ENCODE measurements at places on chromosomes 3 and 15.
A peak's percentile ranks its signal among the peaks of the same experiment; 100 is the strongest.

GRCh38 chr3:42438193-42438592 lies 27.8 kb upstream of the LYZL4 start:
- no peak for DNase-seq

GRCh38 chr3:156366559-156366958 lies 188.4 kb downstream of the SSR3 start:
- DNase-seq = no peak

GRCh38 chr15:64717735-64718495 lies 57.5 kb downstream of the RBPMS2 start:
- DNase-seq = no peak

GRCh38 chr15:65981837-65982626 lies 112.7 kb downstream of the RAB11A start:
- peak; percentile 56 for DNase-seq

DNA sequence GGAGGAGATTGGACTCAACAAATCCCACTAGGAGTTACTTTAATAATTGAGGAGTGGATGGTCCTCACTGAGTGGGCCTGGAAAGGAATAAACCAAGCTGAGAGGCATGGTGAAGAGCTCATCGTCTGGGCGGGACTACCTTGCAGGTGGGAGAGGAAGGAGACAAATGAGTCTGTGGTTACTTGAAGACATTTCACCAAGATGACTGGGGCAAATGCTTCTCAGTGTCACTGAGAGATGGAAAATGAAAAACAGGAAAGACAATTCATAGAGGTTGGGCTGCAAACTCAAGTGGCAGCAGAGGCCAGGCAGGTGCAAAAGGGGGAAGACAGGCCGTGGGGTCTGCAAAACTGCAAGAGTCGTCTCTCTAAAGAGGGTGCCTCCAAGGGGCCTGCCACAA lies 1.5 kb upstream of the ARHGAP31 start:
- DNase-seq = peak; percentile 30

DNA sequence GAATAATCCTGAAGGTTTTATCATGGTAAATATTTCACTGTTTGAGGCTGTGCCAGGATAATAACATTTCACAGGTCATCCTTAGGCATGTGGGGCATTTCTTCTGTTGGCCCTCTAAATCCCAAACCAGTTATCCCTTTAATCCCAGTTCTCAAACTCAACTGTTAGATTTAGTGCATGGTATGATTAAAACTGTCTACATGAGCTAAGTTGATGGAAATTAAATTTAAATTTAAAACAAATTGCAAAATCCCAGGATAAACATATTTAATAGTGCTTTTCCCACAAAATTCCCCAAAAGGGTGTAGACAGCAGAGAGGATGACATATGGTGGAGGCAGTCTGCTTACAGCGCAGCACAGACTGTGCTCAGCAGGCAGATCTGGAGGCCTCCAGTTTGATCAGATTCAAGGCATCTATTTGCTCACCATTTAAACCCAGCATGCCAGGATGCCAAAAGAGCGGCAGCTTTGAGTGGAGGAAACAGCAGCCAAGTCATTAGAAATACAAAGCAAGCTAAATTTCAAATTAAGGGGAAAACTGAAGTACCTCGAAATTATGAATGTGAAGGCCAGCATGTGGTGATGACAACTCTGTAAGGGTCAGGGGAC lies 325.8 kb downstream of the KCNH8 start:
- DNase-seq = no peak

DNA sequence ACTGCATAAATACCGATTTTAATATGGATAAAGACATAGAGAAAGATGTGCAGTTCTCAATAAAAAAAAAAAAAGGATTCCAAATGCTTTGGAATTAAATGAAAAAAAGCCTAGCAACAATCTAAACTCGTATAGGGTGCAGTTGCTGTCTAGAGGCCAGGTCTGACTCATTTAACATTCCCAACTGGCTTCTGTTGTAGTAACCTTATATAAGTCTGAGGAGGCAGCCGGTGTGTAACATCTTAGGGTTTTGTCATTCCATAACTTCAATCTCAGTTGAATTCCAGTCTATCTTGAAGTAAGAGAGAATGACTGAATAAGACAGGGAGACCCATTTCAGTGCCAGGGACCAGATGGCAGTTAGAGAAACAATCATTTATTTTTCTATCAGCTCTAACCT lies 6.5 kb downstream of the PDCD10 start:
- no peak for DNase-seq

DNA sequence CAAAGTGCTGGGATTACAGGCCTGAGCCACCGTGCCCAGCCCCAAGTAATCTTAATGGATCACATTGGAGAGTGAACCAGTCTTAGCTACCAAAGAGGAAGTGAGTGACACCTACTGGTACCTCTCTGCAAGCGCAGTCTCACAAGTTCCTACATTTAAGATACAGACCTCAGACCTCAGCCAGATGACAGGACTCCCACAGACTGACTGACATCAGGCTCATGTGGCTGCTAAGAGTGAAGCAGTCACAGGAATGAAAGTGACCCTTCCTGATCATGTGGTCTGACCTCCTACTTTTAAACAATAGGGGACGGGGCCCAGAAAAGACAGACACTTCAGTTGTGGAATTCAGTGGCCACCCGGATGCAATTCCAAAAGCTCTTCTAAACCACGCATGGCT lies 36.3 kb upstream of the GNB5 start:
- DNase-seq = peak; percentile 82

GRCh38 chr3:9196020-9196419 lies 53.4 kb downstream of the SRGAP3 start:
- no peak for DNase-seq

GRCh38 chr15:89809093-89809786 lies 5.4 kb downstream of the ANPEP start:
- DNase-seq = no peak

Measured in CD4-positive, alpha-beta T cell treated with Interleukin-2 at 100 ng/mL for 4 hours (primary cell).